Erythroblast (primary cell): ENCODE measurements at places on chromosomes 2 and 18.
A peak's percentile ranks its signal among the peaks of the same experiment; 100 is the strongest.

DNA sequence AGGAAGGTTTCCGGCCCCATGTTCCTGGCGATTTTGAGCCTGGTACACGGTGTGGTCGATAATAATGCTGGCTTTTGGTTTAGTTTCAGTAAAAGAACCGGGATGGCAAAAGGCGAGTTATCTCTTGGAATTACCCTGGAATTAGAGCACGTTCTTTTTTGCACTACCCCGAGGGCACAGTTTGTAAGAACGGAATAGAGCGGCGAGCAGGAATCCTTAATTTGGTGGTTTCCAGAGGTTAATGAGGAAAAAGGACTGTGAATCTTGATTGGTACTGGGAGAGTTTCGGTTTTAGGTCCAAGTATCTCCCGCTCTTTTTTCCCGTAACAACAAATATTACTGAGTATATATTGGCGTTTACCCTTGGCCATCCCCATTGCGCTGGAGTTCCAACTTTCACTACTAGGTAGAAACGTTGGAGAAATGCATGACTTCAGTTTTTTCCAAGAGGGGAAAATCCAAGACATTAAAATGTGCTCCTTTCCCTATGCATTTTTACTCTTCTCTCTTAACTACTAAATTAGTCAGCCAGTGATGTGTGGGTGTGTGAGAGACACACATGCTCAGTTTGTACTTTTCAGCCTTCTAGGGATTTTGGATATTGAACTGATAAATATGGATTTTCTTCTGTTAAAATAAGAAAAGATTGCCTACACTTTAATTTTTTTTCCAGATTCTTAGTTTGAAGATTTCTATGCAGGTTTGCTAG, 160.8 kb downstream of the AGPS start:
- peak; percentile 66 for DNase-seq

- no peak for DNase-seq
Observed at GRCh38 chr18:62576845-62577512, 54.2 kb downstream of the ZCCHC2 start.

GRCh38 chr2:209383212-209383611, 40.6 kb upstream of the MAP2 start:
- DNase-seq, result peak; percentile 22

- no peak for DNase-seq
Observed at GRCh38 chr18:68399721-68400120, 315.2 kb downstream of the TMX3 start.

- peak; percentile 40 for DNase-seq
Observed at GRCh38 chr2:101231937-101232730, 20.6 kb upstream of the CNOT11 start.

- DNase-seq, result no peak
Observed at GRCh38 chr2:154193246-154193645, 321.5 kb downstream of the GALNT13 start.

DNA sequence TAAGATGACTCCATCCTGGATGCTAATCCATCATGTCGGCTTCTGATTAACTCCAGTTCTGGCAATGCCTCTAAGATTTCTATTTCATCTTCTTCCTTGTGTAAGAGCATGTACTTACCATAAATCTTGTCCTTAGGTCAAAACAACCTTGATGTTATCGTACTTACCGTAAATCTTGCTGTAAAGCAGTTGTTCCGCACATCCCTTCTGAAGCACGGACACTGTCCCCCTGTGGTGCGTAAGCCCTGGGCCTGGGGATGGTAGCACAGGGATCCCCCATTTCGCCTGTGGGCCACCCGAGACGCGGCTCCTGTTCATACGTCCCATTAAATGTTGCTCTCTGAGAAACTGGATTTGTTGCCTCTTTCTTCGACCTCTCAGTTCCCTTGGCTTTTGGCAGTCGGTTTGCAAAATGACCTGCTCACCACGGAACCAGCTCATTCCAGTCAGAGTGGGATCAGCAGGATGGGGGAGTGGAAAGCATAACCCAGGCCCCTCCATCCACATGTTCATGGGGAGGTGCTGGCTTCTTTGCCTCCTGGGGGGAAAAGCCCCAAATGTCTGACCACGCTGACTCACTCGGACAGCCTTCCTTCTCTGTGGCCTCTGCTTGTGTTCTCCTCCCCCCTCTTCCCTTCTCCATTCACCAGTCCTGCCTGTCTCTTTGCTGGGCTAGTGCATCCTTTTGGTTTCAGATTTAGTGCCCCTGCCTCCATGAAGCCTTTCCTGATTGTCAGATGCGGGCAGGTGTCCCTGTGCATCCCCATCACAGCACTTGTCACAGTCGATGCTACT, 49.9 kb downstream of the RAB31 start:
- no peak for DNase-seq

- no peak for DNase-seq
Observed at GRCh38 chr18:73646772-73647171, 500.9 kb downstream of the FBXO15 start.

GRCh38 chr2:133736674-133737073, 168.4 kb upstream of the NCKAP5 start:
- DNase-seq, result no peak

GRCh38 chr18:44197832-44198611, 482.7 kb upstream of the SETBP1 start:
- DNase-seq, result no peak

DNA sequence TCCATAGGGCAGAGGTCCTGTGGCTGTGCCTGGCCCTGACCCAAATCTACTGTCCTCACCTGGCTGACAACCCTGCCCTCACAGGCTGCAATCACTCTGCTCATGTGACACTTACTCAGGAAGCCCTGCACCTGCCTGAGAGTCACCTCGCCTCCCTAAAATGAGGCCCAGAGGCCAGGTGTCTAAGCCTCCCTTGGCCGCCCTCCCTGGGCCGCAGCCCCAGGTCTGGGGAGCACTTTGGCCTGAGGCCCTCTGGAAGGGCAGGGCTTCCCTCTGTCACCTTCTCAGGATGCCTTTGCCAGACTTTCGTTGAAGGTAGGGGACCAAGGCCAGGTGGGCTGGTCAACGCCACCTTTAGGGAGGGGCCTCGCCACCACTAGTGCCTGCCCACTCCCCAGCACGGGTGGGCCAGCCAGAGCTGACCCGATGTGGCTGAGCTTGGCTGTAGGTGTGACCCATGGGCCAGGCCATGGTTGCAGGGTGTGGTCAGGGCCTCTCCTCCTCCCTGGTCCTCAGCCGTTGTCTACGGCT, 6.1 kb upstream of the GPC1 start:
- no peak for DNase-seq

DNA sequence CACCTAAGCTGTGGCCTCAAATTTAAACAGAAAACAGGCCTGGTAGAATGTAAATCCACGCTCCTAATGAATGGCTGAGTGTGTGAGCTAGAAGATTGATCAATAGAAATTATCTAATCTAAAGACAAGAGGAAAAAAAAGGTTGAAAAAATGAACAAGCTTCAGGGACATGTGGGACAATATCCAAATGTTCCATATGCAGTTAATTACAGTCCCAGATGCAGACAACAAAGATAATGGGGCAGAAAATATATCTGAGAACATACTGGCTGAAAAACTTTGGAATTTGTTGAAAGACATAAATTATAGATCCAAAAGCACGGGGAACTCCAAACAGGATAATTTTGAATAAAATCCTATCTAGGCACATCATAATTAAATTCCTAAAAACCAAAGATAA, 186.7 kb upstream of the SIX2 start:
- no peak for DNase-seq

GRCh38 chr18:76495435-76496193, 572 bp upstream of the ZNF516 start:
- peak; percentile 68 for DNase-seq

DNA sequence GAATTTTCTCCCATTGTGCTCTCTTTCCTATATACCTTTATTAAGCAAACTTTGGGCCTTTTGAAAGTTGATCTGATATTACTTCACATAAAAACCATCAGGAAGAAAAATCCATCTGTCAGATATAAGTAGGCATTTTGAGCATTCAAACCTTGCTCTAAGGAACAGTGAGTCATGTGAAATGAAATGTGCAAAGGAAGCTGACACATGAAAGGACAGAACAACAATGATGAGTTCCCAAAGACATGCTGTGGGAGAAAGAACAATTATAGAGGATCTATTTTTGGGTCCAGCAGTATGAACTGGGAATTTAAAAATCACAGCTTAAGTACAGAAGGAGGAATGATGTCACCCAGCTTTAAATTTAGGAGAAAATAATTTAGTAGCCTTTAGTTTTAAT, 18.1 kb downstream of the CALCRL start:
- no peak for DNase-seq

GRCh38 chr2:209368406-209368805, 55.4 kb upstream of the MAP2 start:
- no peak for DNase-seq

GRCh38 chr2:230737791-230738226, 25.2 kb downstream of the CAB39 start:
- peak; percentile 49 for DNase-seq

DNA sequence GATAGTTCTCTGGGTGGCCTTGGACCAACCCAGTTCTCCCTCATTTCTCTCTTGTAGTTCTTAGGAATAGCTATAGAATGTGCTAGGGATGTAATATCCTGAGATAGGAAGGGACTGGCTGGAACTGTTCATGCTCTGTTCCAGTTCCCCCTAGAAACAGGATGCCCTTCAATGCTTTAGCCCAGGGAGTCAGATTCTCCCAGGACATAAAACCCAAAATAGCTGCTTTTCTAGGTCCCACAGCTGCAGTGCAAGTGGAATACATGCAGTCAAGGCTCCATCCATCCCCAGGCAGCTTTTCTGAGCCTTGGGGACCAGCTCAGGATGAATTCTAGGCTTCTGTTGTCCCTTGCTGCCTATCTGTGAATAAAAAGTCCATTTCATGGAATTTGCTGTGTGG, 257.3 kb upstream of the CTAGE1 start:
- DNase-seq, result no peak

- DNase-seq, result no peak
Observed at GRCh38 chr2:56450047-56450446, 266.3 kb downstream of the CCDC85A start.

DNA sequence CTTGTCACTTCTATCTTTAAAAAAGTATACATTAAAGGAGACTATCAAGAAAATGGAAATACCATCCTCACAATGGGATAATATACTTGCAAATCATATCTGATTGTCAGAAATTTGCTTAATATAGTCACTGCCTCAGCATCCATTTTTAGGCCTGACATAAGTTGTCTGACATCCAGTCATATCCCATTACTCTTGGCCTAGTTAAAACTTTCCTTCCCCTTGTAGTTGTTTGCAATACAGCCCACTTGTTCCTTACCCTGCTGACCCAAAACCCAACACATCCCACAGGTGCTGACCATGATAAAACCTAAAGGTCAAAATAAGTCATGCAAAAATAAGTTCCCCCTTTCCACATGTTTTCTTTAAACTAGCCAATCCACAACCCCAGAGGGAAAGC, 3.6 kb upstream of the ARHGEF33 start:
- no peak for DNase-seq

DNA sequence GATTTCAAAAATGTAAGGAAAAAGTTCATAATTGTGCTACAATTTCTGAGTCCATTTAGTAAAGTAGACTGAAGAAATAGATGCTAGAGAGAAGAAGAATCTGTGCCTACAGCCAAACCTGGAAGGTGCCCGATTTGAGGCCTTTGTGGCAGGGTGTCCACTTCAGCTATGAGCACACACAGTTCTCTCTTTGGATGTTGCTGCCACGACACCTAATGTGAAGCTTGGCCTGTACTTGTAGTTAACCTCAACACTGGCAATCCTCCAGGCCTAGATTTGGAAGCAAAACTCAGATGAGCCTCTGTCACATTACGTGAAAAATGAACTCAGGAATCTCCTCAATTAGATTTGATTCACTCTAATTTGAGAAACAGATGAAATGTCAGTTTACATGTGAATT, 90.1 kb upstream of the LRP1B start:
- no peak for DNase-seq

DNA sequence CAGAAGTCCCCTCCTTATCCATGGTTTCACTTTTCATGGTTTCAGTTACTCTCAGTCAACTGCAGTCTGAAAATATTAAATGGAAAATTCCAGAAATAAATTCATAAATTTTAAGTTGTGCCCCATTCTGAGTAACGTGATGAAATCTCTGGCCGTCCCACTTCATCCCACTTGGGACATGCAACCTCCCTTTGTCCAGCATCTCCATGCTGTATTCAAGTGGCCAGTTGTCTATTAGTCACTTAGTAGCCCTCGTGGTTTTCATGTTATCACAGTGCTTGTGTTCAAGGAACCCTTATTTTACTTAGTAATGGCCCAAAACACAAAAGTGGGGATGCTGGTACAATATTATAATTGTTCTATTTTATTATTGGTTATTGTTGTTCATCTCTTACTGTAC, 18.0 kb upstream of the DAPL1 start:
- DNase-seq, result no peak

DNA sequence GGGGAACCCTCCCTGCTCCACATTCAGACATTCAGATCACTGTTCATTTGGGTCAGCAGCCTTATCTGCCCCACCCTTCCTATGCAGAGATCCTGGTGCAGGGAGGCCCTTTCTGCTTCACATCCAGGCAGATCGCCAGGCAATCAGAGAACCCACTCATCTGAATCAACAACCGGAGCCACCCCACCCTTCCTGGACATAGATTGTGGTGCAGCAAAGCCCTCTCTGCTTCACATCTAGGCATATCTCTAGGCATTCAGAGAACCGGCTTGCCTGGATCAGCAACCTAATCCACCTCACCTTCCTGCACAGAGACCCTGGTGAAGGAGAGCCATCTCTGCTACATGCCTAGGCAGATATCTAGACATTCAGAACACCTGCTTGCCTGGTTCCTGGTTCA, 184.5 kb upstream of the CNTNAP5 start:
- DNase-seq, result no peak

DNA sequence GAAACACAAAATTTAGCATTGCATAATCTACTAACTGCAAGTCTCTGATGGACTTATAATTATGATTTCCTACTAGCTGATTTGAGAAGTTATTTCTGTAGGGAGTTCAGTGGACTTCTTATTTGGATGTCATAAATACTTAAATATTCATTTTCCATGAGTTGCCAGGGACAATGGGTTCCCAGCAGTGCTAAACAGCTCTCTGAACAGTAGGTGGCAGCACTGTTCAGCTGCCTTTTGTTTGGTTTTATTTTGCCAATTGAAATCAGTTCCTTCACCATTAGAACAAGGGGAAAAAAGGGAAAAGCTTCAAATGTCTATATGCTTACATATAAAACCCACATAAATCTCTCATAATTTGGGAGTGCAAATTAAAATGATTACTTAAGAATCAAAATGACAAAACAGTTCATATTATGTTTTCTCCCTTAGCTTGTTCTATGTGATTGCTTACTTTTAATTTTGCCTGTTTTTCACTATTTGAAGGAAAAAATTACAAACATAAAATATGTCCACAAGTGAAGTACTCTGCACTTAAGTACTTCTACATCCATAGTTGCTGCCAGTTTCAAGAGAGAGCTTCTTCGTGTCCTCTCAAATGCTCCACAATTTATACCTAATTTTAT, 898.9 kb downstream of the CPS1 start:
- DNase-seq, result peak; percentile 51

GRCh38 chr2:105812180-105813044, 67.7 kb downstream of the NCK2 start:
- DNase-seq, result peak; percentile 73

DNA sequence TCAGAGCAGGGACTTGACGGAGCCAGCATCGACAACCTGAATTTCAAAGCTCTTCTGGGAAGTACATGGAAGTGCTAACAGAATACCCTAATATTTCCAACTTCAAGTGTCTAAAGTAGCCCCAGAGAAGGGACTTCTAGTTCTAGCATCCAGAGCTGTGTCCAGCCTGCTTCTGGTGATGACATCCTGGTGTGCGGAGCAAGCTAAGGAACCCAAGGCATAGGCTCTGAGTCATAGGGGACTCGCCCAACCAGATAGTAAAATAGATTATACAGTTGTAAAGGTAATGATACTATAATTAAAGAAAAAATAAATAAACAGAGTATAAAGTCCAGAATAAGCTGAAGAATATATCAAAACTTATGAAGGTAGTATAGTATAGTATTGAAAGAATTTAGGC, 108.1 kb upstream of the SERPINE2 start:
- DNase-seq, result no peak
